ENCODE measurements at places on chromosomes 4 and X. TPM values are rescaled to one million over a fixed set of nuclear protein-coding genes. Genes with fewer than 3 reads are reported as not detected.

ATP7A gene
- total RNA-seq: 14.1 TPM

USP26 gene
- total RNA-seq: not detected

PLAC8 gene
- total RNA-seq: 1.1 TPM

APELA gene
- not detected for total RNA-seq

CEP44 gene
- total RNA-seq: 12.4 TPM

MAGEB1 gene
- not detected for total RNA-seq

CXCR3 gene
- not detected for total RNA-seq

BANK1 gene
- 0.09 TPM for total RNA-seq

VCX gene
- not detected for total RNA-seq

GDPD2 gene
- 0.17 TPM for total RNA-seq

LUZP4 gene
- not detected for total RNA-seq

CYBB gene
- total RNA-seq: not detected

OFD1 gene
- total RNA-seq: 9.4 TPM

FRMPD4 gene
- total RNA-seq: 0.05 TPM

LEF1 gene
- total RNA-seq: 0.84 TPM

VSIG4 gene
- not detected for total RNA-seq

MSANTD1 gene
- total RNA-seq: 0.19 TPM

KDR gene
- 321 TPM for total RNA-seq

RNF212 gene
- 0.85 TPM for total RNA-seq

RIBC1 gene
- total RNA-seq: 1.0 TPM

NAP1L3 gene
- total RNA-seq: 0.88 TPM

Measured in dermis blood vessel endothelial cell (primary cell).